ENCODE measurements at places on chromosomes 12 and 14.

DNA sequence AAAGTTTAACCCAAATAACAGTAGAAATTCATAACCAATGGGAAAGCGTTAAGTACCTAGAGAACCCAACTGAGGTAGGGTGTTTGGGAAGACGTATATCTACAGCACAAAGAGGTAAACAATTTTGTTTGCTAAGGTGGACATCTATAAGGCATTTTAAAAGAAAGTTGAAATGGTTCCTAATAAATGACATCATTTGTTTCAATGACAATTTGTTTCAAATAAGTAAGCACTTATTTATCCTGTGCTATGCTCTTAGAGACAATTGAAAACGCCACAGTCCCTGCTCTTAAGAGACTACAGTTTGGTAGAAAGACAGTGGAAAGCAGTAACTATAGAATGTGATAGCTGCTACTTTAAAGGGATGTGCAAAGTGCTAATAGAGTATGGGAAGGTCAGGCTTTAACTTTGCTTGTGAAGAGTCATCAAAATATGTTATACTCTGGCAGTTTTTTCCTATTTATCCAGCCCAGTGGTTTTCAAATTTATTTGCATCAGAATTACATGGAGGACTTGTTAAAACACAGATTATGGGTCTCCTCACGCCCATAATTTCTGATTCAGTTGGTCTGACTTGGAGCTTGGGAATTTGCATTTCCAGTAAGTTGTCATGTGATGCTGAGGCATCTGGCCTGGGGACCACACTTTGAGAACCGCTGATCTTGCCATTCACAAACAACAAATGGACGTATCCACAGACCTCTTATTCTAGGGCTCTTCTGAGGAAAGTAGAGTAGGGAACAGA is 19.6 kb upstream of the SMCO2 start:
- no peak for DNase-seq

GRCh38 chr14:36513451-36514277 is 6.4 kb downstream of the NKX2-1 start:
- DNase-seq = no peak

GRCh38 chr12:41293011-41293410 is 104.9 kb downstream of the PDZRN4 start:
- DNase-seq = no peak

GRCh38 chr12:100794441-100795173 is at the start of gene ANO4:
TSS of gene ANO4 (plus strand) at chr12:100794776. CDS start at chr12:100901786, 107,010 bp downstream.
- DNase-seq = no peak

Data from stimulated activated CD4-positive, alpha-beta T cell treated with anti-CD3 and anti-CD28 coated beads, TNF-alpha, amount 100 ng/mL, for 24 hours (primary cell).